Right ventricle myocardium inferior (tissue), 1 donor: ENCODE measurements at places on chromosomes 4 and X.

- no peak for DNase-seq
Observed at GRCh38 chrX:110432906-110433215, 74.2 kb downstream of the RTL9 start.

GRCh38 chr4:90958256-90958895 lies 831.2 kb downstream of the CCSER1 start:
- DNase-seq, result no peak

DNA sequence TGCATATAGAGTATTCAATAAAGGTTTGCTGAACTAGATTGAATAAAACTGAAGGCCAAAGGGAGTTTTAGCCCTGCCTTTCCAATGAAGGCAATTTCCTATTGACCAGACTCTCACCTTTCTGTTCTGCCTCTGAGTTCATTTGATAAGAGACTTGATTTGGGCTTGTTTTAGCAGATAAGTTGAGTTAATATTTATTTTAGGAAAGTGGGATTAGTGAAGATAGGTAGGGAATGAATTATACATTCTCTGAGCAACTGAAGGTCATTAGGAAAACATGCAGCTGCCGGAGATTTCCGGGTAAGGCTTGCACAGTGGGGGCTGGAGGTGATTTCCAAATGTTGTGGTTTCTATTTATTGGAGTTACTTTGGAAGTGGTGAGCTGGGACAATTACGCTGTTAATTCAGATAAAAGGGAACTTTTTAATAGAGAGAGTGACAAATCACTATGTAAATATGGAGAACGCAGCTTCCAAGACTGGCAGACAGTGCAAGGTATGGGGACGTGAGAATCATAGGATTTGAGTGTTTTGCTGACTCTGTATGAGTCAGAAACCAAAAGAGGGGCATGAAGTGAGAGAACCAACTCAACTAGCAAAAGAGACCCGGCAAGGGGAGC lies 553.6 kb upstream of the BOD1L1 start:
- DNase-seq, result no peak

DNA sequence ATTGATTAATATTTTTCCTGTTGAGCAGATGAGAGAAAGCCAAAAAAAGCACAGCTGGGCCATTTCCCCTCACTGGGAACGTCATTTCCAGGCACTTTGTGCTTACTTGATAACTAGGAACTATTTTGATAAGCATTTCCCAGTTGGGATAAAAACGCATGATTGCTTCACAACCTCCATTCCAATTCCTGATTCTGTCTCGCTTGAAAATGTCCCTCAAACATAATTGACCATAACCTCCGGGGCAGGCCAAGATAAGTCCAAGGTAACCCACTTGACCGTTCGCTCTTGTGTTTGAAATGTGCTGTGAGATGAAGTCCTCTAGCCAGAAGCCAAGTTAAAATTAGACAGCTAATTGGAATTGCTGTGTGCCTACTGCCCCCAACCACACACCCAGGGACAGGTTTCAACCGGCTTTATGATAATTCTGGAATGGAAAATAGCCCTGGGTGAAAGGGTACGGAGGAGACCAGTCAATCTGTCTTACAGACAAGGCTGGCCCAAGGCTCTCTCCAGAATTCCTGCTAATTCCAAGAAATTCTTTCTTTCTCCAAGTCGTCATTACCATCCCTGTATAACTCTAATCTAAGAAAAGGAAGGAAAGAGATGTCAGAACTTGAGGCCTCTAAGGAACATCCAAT lies 137.1 kb downstream of the MID1 start:
- no peak for DNase-seq

DNA sequence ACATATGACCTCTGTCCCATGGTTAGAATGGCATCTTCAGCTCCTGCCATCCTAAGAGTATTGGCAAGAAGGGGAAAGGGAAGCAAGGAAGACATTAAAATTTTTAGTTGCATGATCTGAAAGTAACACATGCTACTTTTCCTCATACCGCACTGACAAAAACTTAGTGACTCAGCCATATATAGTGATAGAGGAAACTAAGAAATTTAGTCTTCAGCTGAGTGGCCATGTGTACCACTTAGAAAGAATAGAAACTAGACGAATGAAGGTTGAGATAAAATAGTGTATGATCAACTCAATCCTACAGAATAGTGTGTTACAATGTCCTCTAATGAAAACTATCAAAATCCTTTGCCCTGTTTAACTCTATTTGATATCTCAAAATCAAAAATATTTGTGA lies 164.1 kb downstream of the PPP3CA start:
- DNase-seq, result no peak
